ENCODE measurements at places on chromosomes 4 and X.

- DNase-seq: no peak
Observed at GRCh38 chrX:17160975-17161374, 214.0 kb upstream of the NHS start.

DNA sequence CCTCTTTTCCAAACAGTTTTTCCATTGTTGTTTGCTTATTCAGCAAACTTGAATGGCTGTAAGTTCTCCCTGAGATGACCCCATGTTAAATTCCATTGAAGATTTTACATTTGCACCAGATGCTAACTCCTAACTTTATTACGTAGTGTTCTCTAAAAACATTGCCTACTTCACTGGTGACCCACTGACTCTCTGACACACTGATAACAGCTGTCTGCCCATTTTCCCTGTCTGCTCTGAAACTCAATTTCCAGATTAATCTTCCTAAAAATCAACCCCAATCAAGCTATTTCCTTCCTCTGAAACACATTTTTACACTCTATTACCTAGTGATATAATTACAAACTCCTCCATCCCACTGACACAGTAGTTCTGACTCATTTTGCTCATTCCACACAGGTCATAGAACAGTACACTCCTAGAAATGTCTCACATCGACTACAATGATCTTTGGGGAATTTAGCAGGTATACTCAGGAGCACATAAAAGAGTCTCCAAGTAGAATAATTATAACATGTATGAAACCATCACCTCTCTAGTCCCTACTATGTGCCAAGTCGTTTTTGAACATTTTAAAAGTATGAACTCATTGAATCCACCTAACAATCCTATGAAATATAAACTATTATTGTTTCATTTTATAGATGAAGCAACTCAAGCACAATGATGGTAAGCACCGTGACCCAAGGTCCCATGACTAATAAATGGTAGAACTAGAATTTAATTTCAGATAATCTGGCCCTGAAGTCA, 210.9 kb downstream of the SLIT2 start:
- DNase-seq: no peak

GRCh38 chr4:10640561-10641201, 43.9 kb downstream of the CLNK start:
- DNase-seq: no peak

DNA sequence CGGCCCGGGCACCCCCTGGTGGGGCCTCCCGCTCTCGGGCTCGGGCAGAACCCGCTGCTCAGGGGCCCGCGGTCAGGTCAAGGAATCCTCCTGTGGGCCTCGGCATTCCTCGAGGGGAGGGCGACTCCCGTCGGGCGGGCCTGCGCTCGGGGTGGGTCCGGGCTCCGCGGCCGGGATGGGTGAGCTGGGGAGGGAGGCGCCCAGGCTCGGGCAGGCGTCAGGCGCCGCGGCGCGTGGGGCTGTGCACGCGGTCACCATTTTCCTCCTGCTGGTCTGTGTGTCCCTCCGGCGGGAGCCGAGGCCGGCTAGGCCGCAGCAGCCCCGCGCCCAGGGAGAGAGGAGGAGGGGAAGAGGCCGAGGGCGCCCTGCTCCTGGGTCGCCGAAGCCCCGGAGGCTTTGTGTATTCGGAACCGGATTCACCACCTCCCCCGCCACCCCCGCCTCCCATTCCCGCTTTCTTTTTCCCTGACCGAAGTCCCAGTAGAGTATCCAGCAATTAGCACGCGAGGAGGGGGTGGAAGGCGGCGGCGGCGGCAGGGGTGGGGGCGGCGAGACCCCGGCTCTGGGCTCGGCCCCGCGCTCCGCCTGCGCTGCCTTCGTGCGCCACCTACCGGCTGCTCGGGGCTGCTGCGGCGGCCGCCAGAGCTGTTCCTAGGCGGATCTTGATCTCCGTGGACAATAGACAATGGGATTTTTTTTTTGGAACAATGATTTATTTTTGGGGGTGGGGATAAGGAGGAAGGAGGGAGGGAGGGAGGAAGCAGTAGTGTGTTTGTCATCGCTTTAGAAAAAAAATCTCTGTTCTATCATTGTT, 99.0 kb upstream of the MAML3 start:
- peak; percentile 49 for DNase-seq

- no peak for DNase-seq
Observed at GRCh38 chr4:165308166-165308565, 19.3 kb upstream of the MSMO1 start.

Data from nucleus accumbens (tissue), 56 donors.